HEK293T (cell line): ENCODE measurements at places on chromosomes 6 and 20.

DNA sequence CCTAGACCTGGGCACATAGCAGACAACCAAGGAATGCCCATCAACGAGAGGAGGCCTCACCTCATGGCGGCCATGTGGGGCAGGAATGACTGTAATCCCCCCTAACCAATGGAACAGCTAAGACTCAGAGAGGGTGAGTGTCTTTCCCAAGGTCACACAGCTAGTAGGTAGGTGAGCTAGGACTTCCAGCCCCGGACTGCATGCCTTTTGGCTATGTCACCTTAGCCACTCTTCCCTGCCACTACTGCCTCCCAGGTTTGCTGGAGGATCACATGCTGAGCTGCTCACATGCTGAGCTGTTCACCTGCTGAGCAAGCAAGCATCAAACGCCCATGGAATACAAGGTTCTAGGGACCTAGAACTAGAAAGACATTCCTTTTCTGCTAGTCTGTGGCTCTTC is 188.5 kb upstream of the PMEPA1 start:
- DNase-seq: no peak

DNA sequence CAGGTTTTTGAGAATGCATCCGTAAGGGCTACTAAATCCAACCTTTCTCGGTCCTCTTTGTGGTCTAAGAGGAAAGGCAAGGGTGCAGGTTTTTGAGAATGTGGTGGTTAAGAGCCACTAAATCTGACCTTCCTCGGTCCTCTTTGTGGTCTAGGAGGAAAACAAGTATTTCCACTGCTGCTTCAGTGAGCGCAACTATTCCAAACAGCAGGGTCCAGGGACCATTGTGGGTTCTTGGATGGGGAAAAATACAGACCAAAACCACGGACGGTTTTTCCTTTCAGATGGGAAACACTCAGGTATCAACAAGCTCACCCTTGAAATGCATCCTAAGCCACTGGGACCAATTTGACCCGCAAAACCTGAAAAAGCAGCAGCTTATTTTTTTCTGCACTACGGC is 21.9 kb downstream of the BTBD9 start:
- no peak for DNase-seq

- DNase-seq: no peak
Observed at GRCh38 chr6:80434691-80435350, 328.4 kb downstream of the BCKDHB start.

GRCh38 chr20:44745598-44746366 is at the start of gene KCNK15:
KCNK15 (plus strand) TSS chr20:44745865; CDS start chr20:44745911, 46 bp downstream.
- DNase-seq: no peak

GRCh38 chr6:113862112-113862511 is 5.0 kb downstream of the MARCKS start:
- no peak for DNase-seq

DNA sequence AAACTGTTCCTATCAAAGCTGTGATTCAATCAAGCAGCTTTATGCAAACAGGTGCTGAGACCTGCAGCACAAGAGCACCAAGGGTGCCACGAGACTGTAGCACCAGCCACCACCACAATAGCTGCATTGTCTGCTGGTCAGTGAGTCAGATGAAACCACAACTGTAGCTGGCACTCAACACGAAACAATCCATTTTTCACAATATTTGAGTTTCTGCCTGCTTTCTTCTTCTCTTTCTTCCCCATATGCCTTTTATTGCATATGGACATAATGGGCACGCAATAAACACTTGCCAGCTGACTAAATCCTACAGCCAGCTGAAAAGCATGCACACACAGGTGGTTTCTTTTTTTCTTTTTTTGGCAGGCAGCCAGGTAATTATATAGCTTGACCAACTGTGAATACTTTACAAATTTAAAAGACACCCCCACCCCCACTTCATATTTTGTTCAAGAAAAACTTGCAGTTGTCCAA is 16.6 kb downstream of the SLC2A12 start:
- DNase-seq: no peak

DNA sequence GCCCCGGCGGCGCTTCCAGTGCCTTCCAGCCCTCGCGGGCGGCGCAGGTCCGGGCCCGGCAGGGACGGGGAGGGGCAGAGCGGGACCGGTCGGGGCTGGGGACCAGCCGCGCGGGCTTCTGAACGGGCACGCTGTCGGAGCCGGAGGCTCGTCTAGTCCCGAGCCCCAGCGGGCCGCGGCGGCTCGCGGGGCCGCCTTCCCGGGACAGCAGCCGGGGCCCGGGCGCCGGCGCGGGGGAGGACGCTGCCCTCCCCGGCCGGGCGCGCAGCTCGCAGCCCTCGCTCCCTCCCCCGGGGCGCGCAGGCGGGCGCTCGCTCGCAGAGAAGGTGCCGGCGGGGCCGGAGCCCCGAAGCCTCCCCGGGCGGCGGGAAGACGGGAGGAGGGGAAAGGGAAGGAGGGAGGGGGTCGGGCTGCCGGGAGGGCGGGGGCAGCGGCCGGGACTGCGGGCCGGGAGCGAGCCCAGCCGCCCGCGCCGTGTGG is 696 bp upstream of the SIRPA start:
- peak; percentile 61 for DNase-seq

DNA sequence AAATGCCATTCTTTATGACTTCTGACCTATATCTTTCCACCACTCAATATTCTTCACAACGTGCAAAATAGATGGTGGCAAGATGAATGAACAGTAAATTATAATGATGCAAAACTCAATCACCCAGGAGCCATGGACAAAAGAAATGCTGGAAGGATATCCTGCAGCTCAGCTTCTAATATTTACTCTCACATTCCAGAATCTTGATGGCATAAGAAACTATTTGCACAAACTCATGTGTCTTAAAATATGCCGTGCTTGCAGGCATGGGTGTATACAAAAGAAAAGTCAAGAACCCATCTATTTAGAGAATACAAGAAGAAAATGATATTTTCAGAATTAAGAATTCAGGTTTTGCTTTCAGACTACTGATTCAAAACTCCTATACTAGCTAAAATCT is 217.8 kb downstream of the SLC35F1 start:
- no peak for DNase-seq

DNA sequence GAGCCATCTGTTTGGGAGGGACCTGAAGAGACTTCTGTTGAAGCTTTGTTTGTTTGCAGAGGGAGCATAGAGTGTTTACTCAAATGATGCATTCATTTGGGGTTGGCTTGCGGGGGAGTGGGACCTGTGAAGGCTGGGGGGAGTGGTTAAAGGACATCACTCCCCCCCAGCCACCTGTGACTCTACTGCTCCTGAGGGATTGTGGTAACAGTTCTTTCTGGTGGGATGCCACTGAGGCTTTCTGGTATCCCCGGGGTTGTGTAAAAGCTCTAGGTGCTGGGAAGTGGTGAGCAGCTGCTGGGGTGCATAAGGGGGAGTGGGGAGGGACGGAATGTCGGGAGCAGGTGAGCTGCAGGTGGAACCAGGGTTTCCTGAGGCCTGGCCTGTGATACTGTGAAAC is 239.2 kb upstream of the QKI start:
- no peak for DNase-seq

GRCh38 chr6:75735491-75736186 is 13.4 kb upstream of the MYO6 start:
- no peak for DNase-seq

- DNase-seq: no peak
Observed at GRCh38 chr20:13041574-13042457, 33.0 kb downstream of the SPTLC3 start.

GRCh38 chr6:16947375-16948015 is 154.4 kb upstream of the STMND1 start:
- peak; percentile 51 for DNase-seq

- no peak for DNase-seq
Observed at GRCh38 chr20:45998761-45999160, 9.9 kb upstream of the MMP9 start.

GRCh38 chr20:35673884-35674283 is 9.2 kb upstream of the CPNE1 start:
- DNase-seq: no peak

GRCh38 chr6:157614026-157614568 is 208.9 kb upstream of the SNX9 start:
- DNase-seq: no peak
